Lower leg skin (tissue), 4 donors: ENCODE measurements at places on chromosomes 12 and 14. TPM values are rescaled to one million over a fixed set of nuclear protein-coding genes. Genes with fewer than 3 reads are reported as not detected.

Gene CD163L1
- 0.11 TPM for total RNA-seq

- DNase-seq, result no peak
Measured at GRCh38 chr12:2574355-2574935, 220.3 kb upstream of the FKBP4 start.

DNA sequence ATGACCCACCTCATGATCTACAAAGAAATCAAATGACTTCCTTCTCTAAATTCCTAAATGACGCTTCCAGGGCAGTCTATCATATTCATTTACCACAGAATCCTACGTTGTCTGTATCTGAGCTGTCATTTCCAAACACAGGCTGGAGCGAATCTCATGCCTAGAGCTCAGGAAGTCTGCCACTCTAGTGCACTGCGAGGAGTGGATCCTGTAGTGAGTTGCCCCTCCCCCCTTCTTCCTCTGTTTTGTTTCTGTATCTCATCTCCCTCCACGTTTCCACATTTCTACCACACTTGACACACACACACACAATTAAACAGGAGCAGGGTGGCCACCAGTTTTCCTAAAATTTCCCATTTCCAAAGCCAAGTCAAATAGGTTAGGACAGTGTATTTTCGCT is 415.4 kb upstream of the PRICKLE1 start:
- no peak for DNase-seq

Gene TSHR
- total RNA-seq, result 1.1 TPM

Gene MYF6
- total RNA-seq, result not detected
